ENCODE measurements at places on chromosomes 4 and X.

- DNase-seq: no peak
These were observed 109.3 kb upstream of the MSX1 start for GRCh38 chr4:4750187-4750586.

- peak; percentile 1 for DNase-seq
These were observed 1.2 kb downstream of the RAP1GDS1 start for GRCh38 chr4:98262431-98262830.

GRCh38 chr4:88244816-88245579 lies 39.4 kb downstream of the PPM1K start:
- no peak for DNase-seq

DNA sequence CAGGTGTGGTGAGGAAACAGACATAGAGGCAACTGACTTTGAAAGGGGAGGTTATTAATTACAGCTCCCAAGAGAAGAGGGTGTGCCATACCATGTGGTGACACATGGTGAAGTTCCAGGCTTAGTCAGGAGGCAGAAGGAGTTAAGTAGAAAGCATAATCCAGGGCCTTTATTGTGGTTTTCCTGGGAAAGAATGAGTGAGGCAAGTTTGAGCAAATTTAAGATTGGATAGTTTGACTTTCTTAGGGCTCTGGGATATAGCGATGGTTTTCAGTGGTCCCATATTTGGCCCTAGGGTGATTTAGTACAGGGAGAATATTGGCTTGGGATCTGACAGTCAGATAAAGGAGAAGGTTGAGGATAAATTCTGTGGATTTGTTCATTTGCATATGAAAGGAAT lies 495.9 kb upstream of the FSTL5 start:
- no peak for DNase-seq

- DNase-seq: peak; percentile 7
These were observed 69.8 kb downstream of the SHROOM3 start for GRCh38 chr4:76504613-76505465.

GRCh38 chr4:100466501-100466900 lies 51.3 kb downstream of the EMCN start:
- DNase-seq: no peak

- DNase-seq: peak; percentile 13
These were observed 857 bp downstream of the SCML1 start for GRCh38 chrX:17737986-17738713.

DNA sequence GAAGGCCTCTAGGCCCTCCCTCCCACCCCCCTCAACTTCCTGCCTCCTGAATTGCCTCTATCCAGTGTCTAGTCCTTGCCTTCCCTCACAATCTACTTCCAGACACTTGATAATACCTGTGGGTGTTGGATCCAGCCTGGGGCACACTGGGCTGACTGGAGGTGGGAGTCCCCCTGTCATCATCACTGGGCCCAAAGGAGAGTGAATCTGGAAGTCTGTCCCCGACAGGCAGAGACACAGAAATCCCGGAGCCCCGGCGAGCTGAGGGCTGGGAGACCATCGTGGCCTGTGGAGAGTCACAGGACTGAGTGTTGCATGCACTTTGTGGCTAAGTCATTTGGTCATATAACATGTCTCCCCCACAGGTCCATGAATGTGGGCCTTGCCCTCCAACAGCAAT lies 8.4 kb upstream of the SYP start:
- no peak for DNase-seq

GRCh38 chr4:112532267-112532666 lies 16.3 kb upstream of the NEUROG2 start:
- DNase-seq: peak; percentile 48

DNA sequence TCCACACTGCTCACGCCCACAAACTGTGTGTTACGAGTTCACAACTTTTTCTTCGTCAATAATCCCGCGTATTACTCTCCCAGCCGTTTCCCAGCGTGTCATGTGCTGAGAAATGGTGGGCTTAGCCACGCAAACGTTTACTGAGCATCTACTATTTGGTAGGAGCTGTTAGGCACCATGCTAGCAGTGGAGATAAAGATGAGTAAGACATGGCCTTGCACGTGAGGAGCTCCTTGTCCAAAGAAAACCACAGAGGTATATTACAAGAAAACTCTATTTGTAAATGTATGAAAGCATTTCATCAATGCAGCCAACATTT lies 821 bp upstream of the TMEM128 start:
- DNase-seq: no peak

DNA sequence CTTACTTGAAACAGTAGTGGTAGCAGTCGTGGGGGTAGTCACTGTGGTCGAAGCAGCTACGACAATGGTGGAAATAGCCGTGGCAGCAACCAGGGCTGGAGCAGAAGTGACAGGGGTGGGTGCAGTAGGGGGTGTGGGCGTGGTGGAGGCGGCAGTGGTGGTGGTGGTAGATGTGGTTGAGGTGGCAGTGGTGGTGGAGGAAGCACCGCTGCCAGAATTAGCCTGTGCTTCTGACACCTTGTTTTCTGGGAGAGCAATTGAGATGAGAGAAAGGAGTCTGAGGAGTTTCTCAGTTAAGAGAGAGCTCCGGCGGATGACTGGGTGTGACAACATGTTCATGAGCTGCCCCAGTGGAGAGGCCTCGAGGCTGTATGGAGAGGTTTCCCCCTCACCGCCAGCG lies 113.5 kb upstream of the HSD17B10 start:
- no peak for DNase-seq

DNA sequence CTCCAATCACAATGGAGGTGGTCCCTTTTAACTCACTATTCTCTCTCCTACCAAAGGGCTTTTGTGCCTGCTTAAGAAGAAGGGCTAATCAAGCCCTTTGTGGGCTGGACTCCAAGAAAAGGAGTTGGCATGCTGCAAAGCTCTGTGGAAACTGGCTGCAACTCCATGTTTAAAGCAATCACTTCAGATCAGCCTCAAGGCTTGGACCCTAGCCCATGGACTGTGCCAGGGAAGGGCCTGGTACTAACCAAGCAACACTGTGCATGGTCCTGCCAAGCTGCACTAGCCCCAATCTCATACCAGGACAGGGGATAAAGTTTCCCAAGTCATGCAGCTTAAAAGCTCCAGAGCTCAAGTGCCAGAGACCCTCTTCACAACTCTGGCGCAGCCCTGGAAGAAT lies 86.7 kb downstream of the ATP8A1 start:
- no peak for DNase-seq

DNA sequence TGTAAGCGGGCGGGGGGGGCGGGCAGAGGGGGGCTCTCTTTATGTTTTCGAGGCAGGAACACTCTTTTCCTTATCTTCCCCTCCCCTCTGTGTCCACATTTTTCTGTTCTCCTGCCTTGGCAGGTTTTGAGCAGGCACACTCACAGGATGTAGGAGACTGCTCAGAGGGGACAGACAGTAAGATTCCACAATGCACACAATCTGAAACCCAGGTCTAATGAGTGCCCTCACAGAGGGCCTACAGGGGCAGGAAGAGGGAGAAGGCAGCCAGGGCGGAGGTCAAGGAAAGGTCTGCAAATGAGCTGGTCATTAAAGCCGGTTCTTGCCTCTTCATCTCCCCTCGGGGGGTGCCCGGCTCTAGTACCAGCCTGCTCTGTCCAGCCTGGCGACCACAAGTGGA lies 106.1 kb upstream of the ATP6AP2 start:
- DNase-seq: no peak

GRCh38 chr4:121551271-121551670 lies 145.5 kb downstream of the ANXA5 start:
- no peak for DNase-seq

GRCh38 chrX:119427024-119427794 lies 28.1 kb downstream of the SLC25A43 start:
- peak; percentile 5 for DNase-seq

DNA sequence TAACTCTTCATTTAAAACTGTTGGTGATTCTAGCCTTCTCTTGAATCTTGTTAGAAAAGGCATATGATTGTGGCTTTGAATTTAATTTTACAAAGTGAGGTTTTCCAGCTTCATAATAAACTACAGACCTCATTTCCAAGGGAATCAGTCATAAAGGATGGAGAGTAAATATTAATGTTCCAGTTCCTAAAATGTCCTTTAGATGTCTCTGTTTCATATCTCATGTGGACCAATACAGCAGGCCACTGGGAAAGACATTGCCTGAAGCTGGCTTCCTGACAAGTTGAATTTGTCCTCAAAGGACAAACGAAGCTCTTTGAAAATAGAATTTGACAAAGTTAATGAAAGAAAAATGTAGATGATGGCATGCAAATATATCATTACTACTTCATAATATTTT lies 125.4 kb downstream of the ZNF330 start:
- peak; percentile 56 for DNase-seq

GRCh38 chr4:11286533-11286932 lies 142.2 kb downstream of the HS3ST1 start:
- DNase-seq: no peak

DNA sequence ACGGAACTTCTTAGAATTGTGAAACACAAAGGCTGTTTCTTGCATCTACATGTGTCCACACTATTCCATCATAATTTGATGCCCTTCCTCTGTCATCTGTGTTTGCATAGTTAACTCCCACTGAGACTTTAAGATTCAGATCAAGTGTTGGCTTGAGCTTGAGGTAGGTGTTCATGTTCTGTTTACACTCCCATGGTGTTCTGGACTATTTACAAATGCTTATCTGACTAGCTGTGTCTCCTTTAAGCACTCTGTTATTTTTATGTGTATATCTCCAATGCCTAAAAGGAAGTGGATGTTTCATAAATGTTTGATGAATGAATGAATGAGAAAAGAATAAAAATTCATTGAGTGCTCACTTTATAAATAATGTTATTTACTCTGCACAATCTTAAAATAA lies 622.7 kb downstream of the RAB28 start:
- DNase-seq: no peak

DNA sequence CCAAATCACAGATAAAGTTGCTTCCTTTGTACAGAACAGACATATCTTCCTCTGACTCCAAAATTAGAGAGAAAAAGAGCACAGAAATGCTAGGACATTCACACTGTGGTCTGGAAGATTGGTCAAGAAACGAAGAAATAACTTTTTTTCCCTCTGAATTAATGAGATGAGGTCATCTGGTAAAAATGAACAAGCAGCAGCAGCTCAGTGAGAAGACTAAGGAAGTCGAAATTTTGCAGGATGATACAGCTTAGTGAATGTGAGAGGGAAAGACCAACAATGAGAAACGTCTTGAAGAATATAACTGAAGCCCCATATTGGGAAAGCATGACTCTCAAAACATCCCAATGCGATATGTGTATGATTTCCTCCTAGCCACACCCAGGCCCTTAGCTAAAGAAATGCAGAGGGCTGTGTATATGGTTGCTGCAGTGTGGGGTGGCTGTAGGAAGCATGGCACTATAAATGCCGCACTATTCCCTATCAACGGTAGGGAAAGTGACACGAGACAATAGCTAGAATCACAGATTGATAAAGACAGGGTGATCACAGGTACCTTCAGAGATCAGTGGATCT lies 208.6 kb downstream of the VEGFC start:
- no peak for DNase-seq

GRCh38 chr4:79181190-79181589 lies 144.7 kb downstream of the NAA11 start:
- no peak for DNase-seq

GRCh38 chrX:41909068-41909467 lies 14.3 kb downstream of the CASK start:
- no peak for DNase-seq

GRCh38 chr4:185381288-185382196 lies 14.2 kb downstream of the LRP2BP start:
- peak; percentile 3 for DNase-seq

DNA sequence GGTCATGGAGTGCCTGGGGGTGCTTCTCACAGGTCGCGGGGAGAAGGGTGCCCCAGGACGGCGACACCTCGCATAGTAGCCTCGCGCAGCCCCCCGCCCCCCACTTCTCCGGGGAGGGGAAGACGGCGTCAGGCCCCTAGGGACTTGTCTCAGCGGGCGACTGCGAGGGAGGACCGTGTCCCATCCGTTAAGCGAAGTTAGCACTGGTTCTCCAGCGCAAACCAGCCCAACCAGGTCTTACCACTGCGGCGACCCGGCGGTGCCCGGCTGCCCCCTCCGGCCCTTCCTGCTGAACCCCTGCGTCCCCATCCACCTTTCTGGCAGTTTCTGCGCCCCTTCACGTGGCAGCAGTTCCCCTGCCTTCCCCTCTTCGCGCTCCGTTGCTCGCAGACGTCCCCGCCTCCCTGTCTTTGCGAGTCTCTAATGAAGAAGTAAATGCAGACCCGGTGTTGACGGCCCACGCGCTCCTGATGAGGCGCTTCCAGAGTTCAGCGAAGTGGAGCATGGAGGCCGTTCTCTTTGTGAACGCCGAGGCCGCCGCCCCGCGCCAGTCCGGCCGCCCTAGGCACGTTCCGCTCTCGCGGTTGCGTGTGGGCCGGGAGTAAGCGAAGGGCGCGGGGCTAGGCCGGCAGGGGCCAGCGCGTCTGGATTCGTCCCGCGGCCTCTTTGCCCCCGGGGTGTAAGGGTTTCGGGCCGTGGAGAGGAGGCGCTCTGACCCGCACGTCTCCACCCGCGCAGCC lies 3.0 kb downstream of the SLIT2 start:
- no peak for DNase-seq

DNA sequence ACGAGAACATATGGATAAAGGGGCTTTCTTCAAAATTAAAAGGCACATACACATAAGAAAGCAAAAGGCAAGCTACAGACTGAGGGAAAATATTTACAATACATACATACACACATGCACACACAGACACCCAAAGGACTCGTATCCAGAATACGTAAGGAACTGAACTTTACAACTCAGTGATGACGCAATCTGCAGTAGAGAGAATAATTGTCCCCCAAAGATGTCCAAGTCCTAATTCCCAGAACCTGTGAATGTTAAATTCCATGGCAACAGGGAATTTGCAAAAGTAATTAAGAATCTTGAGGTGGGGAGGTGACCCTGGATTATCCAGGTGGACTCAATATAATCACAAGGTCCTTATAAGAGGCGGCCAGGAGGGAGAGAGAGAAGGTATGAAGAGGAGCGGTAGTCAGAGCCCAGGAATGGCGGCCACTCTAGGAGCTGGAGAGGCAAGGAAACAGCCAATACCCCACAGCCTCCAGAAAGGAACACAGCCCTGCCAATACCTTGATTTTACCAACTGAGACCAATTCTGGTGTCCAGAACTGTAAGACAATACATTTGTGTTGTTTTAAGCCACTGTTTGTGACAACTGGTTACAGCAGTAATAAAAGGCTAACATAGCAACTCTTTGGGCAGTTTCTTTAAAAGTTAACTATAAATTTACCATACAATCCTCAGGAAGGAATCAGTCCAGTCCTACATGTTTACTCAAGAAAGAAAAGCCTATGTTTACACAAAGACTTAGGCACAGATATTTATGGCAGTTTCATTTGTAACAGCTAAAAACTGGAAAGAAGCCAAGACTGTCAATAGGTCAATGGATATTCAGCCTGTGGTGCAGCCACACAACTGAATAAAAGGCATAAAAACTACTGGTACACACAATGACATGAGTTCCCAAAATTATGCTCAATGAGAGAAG lies 27.3 kb upstream of the STS start:
- peak; percentile 65 for DNase-seq
